ENCODE measurements at places on chromosomes 7 and 10. TPM values are rescaled to one million over a fixed set of nuclear protein-coding genes. Genes with fewer than 3 reads are reported as not detected.

Gene LBX1
- not detected for total RNA-seq

Gene TEX47
- total RNA-seq, result not detected

Gene GDF2
- total RNA-seq, result not detected

Gene NXPH1
- not detected for total RNA-seq

Gene UPK3B
- total RNA-seq, result 0.46 TPM

Gene AGK
- total RNA-seq, result 21.3 TPM

Gene AGBL3
- total RNA-seq, result 0.66 TPM

Gene VPS37D
- 5.7 TPM for total RNA-seq

Gene CFAP46
- total RNA-seq, result 0.20 TPM

Gene DPYSL4
- total RNA-seq, result 52.0 TPM

Gene GDF10
- 5.5 TPM for total RNA-seq

Gene SPDYE2B
- total RNA-seq, result not detected

Gene AASS
- total RNA-seq, result 34.3 TPM

Gene ACTR3C
- 0.13 TPM for total RNA-seq

Gene PLCE1
- 2.5 TPM for total RNA-seq

Gene CYP2C18
- not detected for total RNA-seq

Gene WNT2
- 0.20 TPM for total RNA-seq

Gene SH2D4B
- total RNA-seq, result 0.07 TPM

Gene AGAP6
- 4.0 TPM for total RNA-seq

Gene FKBP6
- not detected for total RNA-seq

Gene TDRD1
- total RNA-seq, result 0.13 TPM

Gene GJD4
- total RNA-seq, result 0.10 TPM

Gene AZGP1
- not detected for total RNA-seq

Gene LRRC18
- total RNA-seq, result not detected

Gene IFIT3
- total RNA-seq, result 19.9 TPM

Gene POLR2J3
- total RNA-seq, result 34.6 TPM

Gene HOXA4
- 2.0 TPM for total RNA-seq

Gene EPHA1
- total RNA-seq, result not detected

Gene CDHR1
- under 0.01 TPM for total RNA-seq

Gene SORCS1
- total RNA-seq, result not detected

Gene GRM3
- total RNA-seq, result not detected

Gene ZCCHC24
- 33.8 TPM for total RNA-seq

Data from smooth muscle cell of the pulmonary artery (primary cell).